ENCODE measurements at places on chromosomes 12 and 14.

DNA sequence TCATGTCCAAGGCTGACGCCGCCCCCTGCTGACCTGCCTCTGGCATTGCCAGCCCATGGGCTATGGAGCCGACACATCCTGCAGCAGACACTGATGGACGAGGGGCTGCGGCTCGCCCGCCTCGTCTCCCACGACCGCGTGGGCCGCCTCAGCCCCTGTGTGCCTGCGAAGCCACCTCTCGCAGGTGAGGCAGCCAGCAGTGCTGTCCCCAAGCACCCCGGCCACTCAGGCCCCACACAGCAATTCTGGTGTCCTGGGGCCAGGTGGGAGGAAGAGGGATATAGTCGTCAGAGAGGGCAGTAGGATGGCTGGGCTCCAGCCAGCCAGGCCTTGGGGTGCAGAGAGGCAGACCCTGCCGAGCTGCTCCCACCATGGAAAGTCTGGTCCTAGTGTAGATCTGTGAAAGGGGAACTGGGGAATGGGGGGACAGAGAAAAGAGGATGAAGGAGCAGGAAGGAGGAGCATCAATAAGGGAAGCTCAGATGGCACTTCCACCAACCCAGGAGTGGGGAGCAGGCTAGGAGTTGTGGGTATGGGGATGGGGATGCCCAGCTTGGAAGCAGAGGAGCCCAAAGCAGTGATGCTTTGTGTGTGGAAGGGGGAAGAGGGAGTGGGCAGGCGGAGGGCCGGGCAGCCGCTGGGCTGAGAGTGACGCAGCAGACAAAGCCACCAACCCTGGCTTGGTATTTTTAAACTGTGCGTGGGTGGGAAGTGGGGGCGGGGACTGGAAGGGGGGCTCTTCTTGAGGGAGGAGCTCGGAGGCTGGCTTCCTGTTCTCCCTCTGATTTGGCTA, 4.7 kb downstream of the NAB2 start:
- DNase-seq: peak; percentile 41

GRCh38 chr12:93827669-93828068, 150.5 kb downstream of the CRADD start:
- DNase-seq: no peak

GRCh38 chr14:83757916-83758315, 1772.0 kb upstream of the FLRT2 start:
- peak; percentile 84 for DNase-seq

GRCh38 chr12:51246254-51246853, 7.7 kb downstream of the DAZAP2 start:
- peak; percentile 15 for DNase-seq

- no peak for DNase-seq
Measured at GRCh38 chr14:70822530-70823185, 13.3 kb upstream of the MAP3K9 start.
